Lung (tissue), 17 donors: ENCODE measurements at places on chromosomes 3 and 15.

- DNase-seq: peak; percentile 91
Observed at GRCh38 chr3:134445636-134446035, 40.1 kb downstream of the ANAPC13 start.

DNA sequence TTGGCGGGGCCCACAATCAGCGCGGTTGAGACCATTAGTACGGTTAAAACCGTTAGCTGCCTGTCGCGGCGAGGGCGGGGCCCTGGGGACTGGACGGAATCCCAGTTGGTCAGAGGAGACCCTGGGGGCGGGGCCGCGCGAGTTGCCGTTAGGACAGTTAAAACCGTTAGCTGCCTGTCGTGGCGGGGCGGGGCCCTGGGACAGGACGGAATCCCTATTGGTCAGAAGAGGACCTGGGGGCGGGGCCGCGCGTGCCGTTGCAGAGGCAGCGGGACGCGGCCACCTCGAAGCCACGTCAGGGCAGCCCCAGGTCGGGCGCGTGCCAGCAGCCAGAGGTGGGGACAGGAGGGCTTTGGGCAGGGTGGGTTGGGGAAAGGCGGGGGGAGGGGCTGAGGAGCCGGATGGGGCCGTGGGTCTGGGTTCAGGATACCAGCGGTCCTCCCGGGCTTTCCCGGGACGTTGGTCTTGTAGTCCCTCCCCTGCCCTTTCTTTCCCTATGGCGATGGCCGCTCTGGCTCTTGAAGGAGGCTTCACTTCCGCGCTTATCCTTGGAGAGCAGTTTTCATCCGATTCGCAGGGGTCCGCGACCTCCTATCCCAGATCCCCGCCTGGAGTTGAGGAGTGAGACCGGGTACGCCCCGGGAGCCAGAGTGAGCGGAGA lies 28.0 kb downstream of the KLHDC8B start:
- DNase-seq: peak; percentile 92

DNA sequence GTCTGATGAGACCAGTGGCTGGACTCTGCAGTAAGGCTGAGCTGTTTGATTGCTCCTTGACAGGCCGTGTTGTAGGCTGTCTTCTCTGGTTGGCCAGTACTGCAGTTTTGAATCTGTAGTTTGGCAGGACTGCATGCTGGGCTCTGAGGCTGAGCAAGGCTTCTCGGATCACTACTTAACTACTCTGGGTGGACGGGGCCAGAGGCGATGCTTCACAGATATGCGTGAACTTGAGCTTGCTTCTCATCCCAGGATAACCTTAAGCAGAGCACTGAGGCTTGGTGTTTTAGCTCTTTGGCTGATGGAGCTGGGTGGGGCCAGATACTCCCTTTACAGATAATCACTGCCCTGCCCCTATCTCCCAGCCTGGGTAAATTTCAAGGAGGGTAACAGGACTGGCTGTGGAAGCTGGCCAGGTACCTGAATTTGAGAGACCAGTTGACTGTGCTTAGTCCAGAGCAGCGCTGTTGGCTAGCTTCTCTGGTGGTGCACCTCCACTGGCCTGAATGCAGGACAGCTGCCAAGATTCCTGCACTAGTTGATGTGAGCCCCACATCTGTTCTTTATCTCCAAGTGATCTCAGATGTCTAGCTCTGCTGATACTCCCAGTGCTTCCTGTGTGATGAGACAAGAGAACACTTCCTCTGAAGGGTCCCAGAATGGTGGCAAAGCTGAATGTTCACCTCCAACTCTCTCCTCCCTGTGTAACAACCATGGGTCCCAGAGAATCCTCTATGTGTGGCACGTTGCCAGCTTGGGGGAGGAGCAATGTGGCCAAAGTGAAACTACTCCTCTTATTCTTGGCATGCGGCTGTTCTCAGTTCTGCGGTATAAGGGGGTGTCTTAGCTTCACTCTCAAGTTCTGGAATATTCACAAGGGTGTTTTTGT lies 37.9 kb downstream of the RPL39L start:
- DNase-seq: peak; percentile 83

GRCh38 chr15:99427668-99428361 lies 138.0 kb upstream of the MEF2A start:
- DNase-seq: no peak

- no peak for DNase-seq
Observed at GRCh38 chr3:46947546-46947901, 29.0 kb downstream of the CCDC12 start.

DNA sequence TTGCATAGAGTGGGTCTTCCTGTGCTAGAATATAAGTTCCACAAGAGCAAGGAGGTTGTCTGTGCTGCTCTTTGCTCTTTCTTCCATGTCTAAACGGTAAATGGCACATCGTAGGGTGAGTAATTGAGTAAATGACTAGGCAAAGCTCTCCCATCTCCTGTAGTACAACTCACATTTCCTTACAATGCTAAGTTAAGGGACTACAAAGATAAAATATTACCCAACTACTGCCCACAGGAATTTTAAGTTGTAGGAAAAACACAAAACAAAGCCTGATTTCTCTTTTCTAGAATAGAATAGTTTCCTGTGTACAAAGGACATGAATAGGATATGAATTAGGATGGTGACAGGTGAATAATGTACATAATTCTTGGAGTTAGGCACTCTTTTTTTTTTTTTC lies 19.9 kb upstream of the LRIG1 start:
- DNase-seq: no peak

GRCh38 chr3:60743631-60744164 lies 507.6 kb downstream of the FHIT start:
- DNase-seq: peak; percentile 40

DNA sequence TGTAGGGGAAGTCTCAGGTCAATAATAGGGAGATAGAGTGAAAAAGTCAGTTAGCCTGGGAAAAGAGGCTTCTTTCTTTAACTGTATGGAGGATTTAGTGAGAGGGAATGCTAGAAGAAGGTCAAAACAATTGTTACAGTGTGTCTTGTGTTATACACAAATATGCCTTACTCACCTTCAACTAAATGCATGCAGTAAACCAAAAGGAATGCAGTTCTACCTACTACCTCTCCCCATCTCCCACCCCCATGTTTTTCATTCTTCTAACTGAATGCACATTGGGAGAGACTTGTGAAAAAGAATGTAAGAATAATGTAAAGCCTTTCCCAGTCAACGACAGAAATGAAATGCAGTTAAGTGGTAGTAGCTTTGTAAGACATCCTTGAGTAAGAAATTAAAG lies 33.8 kb downstream of the CCDC66 start:
- no peak for DNase-seq

DNA sequence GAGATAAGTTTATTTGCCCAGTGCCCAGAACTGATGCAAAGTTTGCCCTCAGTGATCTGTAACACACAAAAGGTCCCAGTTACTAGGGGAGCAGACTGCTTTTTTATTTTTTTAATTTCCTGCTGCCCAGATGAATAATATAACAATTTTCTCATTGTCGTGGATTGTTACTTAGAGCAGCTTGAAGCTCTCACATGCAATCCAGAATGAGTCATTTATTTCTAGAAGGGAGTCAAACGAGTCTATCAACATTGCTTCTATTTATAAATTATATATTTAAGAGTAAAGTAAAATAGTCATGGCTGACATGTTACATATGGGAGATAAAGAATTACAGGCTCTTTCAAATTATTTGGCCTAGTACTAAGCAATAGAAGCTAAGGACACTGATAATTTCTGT lies 41.3 kb downstream of the MEIS2 start:
- DNase-seq: peak; percentile 82

DNA sequence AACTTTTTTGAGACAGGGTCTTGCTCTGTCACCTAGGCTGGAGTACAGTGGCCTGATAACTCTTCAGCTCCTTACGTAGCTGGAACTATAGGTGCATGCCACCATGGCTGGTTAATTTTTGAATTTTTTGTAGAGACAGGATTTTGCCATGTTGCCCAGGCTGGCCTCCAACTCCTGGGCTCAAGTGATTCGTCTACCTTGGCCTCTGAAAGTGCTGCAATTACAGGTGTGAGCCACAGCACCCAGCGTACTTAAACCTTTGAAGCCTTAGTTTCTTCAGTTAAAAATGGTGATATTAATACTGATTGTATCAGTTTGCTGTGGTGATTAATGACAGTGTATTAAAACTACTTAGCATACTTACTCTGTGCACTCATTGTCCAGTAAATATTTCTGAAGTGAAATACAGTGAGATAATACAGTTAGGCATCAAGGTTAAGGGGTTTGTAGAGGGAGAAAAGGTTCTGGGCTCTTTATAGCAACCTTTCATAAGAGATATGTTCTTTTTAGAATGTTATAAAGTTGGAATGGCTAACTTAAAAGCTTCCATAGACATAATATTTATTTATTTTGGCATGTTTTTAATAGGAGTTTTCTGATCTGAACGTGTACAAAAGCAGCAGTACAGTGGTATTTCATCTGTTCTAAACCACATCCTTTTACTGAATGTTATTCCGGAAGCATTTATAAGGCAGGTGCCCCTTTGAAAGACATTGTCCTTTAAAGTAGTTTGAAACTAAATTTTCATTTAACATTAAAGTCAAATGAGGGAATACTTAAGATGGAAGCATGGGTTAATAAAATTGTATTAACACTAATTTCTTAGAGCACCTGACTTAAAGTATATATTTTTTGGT lies 23.6 kb downstream of the NCK1 start:
- no peak for DNase-seq

DNA sequence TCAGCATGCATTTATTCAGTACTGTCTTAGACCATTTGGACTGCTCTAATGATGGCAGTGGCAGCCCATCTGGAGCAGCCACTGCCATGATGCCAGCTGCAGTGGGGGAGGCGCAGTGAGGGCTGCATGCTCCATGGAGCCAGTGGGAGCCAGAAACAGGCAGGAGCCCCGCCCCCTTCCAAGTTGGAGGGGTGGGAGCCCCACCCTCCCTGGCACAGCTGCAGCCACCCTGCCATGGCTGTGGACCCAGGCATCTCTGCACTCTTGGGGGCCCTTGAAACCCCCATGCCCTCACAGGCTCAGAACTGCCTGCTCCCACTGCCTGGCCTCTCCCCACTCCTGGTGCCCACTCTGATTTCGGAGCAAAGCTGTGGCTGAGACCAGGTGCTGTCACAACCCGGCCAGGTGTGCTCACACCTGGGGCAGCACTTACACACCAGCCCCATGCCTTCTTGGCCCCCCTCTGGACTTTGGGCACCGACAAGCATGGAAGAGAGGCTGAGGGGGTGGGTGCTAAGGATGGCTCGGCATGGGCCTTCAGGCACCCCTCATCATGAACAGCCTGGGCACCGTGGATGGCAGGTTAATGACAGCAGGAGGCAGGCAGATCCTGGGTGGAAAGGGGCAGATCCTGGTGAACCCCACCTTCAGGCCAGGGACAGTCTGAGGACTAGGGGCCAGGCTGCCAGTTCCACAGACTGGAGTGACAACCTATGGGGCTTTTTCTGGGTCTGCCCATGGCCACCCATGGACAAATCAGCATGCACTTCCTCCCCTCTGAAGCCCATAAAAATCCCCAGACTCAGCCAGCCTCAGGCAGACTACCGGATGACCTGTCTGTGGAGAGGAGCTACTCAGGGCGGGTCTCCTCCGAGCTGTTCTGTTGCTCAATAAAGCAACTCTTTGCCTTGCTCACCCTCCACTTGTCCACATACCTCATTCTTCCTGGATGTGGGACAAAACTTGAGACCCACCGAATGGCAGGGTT lies 18.3 kb downstream of the TBC1D21 start:
- DNase-seq: no peak

DNA sequence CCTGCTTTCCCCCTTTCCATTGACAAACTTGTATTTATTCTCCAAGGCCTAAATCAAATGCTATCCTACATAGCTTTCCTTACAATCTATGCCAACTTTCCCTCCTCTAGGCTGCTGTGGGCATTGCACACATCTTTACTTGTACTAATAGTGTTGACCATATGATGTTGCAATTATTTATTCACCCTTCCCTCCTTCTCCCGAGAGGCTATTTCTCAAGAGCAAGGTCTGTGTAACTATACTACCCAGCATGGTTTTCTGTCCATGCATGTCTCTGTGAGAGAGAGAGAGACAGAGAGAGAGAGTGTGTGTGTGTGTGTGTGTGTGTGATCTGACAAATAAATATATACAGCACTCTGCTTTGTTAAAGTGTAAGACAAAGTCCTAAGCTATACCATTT lies 63.8 kb downstream of the GTPBP8 start:
- peak; percentile 27 for DNase-seq

GRCh38 chr3:123379041-123379830 lies 69.7 kb downstream of the ADCY5 start:
- DNase-seq: no peak

- no peak for DNase-seq
Observed at GRCh38 chr3:177760803-177761202, 563.5 kb upstream of the TBL1XR1 start.

GRCh38 chr3:132283916-132284405 lies 33.2 kb upstream of the ACP3 start:
- DNase-seq: peak; percentile 19

GRCh38 chr15:78739206-78739605 lies 72.1 kb downstream of the ADAMTS7 start:
- no peak for DNase-seq

- no peak for DNase-seq
Observed at GRCh38 chr3:157786211-157786610, 283.0 kb upstream of the VEPH1 start.

DNA sequence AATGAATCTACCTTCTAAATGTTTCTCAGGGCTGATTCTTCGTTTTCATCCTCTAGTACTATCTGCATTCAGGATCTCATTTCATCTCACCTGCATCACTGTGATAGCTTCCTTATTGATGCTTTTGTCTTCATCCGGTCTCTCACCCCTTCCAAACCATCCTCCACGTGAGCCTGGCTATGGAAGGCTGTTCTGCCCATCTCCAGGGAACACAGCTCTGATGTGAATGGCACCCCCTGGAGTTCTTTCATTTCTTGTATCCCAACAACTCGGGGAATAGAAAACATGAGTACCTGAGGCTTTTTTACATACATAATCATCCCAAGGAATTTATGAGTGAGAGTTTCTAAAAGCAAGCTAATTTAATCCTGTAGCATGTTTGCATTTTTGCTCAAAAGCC lies 8.8 kb upstream of the DPPA4 start:
- no peak for DNase-seq

GRCh38 chr15:40831861-40832260 lies 3.4 kb upstream of the PPP1R14D start:
- no peak for DNase-seq

GRCh38 chr3:161038725-161039124 lies 66.4 kb downstream of the B3GALNT1 start:
- DNase-seq: no peak
